ENCODE measurements at places on chromosomes 12 and 14.

DNA sequence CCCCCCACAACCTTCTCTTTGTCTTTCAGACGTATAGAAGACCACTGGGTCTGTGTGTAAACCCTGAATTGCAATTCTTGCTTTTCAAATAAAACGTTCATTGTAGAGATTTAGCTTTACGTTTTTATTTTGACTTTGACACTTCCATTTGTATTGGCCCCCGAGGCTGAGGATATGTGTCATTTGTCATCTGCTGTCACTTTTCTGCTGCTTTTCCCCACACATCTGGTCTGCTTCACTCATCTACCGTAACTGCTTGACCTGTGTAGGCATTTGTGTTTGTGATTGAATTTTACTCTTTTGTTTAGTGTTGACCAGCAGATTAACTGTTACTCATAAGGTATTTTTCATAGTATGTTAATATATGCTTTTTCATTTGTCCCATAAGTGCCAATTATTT is 157.2 kb upstream of the SYT10 start:
- no peak for DNase-seq

GRCh38 chr12:31859232-31859977 is 99.8 kb upstream of the RESF1 start:
- no peak for DNase-seq

DNA sequence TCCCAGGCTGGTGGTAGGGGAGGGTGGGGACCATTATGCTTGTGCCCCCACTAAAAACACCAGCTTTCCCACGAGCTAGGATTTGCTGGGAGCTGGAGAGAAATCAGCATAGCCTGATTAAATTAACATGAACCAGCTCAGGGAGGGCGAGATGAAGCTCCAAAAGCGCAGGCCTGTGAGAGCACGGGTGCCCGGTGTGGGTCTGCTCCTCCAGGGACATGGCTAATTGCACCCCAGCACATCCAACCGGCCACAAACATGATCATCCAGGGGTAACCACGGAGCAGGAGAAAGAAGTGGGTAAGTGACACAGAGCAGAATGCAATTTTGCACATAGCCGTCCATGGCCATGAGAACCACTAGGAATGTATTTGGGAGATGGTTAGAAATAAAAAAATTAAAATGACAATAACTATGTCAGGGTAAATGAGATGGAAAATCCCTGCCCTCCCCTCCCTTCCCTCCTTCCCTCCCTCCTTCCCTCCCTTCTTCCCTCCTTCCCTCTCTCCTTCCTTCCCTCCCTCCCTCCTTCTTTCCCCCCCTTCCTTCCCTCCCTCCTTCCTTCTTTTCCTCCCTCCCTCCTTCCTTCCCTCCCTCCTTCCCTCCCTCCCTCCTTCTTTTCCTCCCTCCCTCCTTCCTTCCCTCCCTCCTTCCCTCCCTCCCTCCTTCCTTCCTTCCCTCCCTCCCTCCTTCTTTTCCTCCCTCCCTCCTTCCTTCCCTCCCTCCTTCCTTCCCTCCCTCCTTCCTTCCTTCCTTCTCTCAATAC is 26.9 kb downstream of the CLMN start:
- DNase-seq = no peak

- no peak for DNase-seq
Observed at GRCh38 chr12:57236925-57237595, 7.5 kb downstream of the SHMT2 start.

DNA sequence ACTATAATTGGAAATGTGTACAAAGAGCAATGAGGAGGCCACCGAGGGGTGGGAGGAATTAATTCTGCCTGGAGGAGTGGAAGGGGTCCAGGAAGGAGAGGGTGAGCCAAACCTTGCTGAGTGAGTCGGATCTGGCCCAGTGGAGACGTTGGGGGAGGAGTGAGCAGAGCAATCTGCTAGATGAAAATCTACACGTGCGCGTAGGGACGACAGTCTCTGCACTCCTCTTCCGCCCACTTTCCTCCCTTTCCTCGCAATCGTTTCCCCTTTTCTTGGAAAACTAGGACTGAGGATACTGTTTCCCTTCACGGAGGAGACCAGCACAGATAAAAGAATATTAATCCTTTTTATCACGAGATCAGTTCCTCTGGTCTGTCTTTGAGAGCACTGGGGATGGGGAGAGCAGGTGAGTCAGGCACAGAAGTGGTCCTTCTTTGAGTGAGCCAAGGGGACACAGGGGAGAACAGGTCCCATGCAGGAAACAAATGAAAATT is 2.9 kb upstream of the NAB2 start:
- no peak for DNase-seq

GRCh38 chr14:31025367-31026076 is at the start of gene AP4S1:
AP4S1 (plus strand) TSS chr14:31025649; CDS start chr14:31066197, 40,548 bp downstream.
- peak; percentile 4 for DNase-seq

DNA sequence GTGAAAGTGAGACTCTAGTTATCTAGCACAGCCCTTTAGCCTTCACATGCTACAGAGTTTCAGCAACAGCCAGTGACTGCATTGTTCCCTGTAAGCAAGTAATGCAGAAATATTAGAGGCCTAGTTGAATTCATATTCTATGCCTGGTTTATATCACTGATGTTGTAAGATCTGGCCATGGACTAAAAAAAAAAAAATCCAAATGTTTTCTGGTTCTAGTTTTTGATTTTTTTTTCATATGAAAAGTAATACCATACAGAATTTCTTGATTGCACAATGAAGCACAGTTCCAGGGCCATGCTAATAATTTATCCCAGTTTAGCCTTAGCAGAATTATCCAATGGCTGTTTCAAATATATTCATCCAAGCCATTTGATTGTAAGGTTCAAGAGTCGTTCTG is 341.5 kb upstream of the DDHD1 start:
- no peak for DNase-seq

DNA sequence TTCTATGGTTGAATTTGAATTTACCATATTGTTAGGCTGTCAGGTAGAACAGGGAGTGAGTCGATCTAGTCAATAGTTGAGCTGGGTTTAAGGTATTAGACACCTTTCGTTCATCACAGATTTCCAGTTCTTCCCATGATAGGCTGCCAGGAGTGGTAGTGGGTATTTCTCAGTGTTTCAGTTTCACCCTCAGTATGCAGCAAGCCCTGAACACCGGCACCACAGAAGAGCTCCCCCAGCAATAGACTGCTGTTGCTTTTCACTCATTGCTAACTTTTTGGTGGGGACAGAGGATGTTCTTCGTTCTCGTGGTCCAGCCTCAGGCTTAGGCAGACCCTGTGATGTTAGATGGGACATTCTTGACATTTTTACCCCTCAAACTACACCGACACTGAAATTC is 164.6 kb downstream of the PTPRO start:
- DNase-seq = no peak

- DNase-seq = no peak
Observed at GRCh38 chr12:125503128-125503527, 437.9 kb downstream of the AACS start.

DNA sequence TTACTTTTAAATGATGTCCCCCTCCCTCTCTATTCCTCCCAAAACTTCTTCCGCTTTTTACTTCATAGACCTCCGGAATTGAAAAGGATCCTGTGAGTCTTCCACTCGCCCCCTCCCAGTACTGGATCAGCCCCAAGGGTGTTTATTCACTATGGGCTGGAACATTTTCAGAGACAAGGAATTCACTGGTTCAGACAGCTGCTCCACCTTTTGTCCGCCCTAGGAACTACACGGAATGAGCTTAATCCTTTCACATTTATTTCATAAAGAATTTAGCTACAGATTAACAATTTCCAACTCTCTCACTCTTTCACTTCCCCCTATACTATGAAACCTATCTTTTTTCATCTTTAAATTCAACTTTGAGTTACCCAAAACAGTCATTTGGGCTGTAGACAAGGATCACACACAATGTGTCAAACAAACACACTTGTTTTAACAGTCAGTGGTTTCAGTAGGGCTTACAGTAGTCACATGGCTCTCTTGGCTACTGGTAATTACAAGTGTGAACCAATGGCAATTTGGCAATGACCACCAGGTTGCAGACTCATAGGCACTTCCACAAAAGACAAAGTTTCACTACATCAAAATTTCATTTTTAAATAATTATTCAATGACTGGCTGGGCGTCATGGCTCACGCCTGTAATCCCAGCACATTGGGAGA is 20.6 kb downstream of the CNIH1 start:
- no peak for DNase-seq

DNA sequence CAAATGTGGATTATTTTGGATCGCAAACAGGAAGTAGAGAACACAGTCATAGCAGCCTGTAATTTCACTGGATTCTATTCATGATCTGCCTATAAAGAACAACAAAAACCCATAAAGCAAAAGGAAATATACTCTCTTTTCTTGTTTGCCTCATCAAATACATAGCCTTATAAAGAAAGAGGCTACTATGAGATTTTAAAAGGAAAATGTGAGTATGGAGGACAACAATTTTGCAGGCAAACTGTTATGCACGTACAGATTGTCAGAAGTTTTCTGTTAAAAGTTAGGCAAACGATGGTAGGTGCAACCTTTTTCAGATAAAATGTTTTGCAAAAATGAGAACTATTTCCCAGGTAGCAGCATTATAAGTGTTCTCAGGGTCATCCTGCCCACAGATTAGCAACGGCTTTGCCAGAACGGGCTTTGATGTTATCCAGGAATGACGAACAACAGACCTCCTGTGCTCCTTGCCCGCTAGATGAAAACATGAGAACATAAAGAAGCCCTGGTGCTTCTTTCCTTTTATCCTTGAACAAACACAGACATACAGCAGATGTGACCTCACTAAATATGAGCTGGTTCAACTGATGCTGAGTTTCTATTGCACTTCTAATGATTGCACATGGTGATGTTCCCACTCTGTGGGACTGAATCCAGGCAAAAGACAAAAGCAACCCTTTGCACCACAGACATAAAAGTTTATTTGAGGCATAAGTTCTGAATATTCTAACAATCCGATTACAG is 88.1 kb downstream of the ITPR2 start:
- DNase-seq = no peak

- DNase-seq = no peak
Observed at GRCh38 chr12:87848248-87848868, 180.8 kb downstream of the C12orf50 start.

- DNase-seq = no peak
Observed at GRCh38 chr12:104709692-104710435, 248.2 kb downstream of the SLC41A2 start.

- DNase-seq = no peak
Observed at GRCh38 chr14:63375769-63376168, 57.0 kb upstream of the GPHB5 start.

GRCh38 chr12:84561351-84561750 is 351.2 kb downstream of the SLC6A15 start:
- DNase-seq = no peak

DNA sequence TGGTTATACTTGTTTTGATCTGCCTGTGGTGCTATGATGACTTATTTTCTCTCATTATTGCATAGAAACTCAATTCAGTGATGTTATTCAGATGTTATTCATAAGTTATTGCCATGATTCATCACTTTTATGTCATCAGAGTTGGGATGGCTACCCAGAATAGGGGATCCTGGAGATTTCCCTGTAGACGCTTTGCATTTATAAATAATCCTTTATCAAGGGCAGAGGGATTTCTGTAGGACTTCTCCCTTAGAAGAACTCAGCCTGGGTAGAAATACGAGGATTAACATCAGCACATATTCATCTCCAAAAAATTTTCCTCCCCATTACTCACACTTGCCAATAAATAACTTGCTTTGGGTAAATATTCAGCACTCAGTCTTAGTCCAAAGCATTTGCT is 4.9 kb downstream of the GPRC5A start:
- DNase-seq = no peak

Data from stimulated activated CD8-positive, alpha-beta memory T cell treated with anti-CD3 and anti-CD28 coated beads, Interleukin-7, amount 100 ng/mL, for 1 hour (primary cell).